Colonic mucosa (tissue), 4 donors: ENCODE measurements at places on chromosomes 6 and 20. TPM values are rescaled to one million over a fixed set of nuclear protein-coding genes. Genes with fewer than 3 reads are reported as not detected.

DNA sequence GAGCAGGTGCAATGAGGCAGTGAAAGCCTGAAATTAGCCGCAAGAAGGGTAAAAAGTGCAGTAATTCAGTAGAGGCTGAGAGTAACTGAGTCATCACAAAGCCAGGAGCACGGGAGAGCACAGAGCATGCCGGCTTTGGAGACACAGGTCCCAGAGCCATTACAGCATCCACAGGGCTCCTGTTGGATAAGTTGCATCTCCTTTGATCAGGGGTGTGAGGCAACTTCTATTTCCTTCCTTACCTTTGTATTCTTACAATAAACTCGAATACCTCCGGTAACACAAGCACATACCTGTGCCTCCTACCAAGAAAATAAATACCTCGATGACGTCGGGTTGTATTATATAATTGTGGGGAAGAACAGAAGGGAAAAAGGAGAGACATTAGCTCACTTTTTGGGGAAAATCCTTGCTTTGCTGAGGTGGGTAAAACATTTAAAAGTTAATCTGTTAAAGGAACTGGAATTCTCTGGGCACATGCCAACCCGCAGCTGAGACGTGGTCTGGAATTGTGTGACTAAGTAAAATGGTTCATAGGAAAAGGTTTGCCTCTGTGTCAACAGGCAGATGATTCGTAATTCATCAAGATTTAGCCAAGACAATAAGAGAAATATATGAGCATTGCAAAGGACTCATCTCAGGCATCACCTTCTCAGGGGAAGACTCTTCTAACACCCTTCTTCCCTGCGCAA lies 360.7 kb upstream of the ZFP64 start:
- no peak for DNase-seq

Gene CALHM5
- total RNA-seq: 0.20 TPM

DNA sequence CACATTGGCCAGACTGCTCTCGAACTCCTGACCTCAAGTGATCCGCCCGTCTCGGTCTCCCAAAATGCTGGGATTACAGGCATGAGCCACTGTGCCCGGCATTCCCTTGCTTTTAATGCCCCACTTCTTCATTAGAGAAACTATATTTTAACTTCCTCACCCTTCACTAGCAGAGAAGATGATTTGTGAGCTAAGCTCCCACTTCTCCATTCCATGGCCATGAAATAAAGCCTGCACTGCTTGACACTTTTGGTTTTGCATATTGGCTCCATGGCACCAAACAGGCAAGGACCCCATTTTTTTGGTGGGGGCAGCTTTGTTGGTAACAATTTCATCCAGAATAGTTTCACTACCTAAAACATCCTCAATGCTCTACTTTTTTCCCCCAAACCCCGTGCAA lies 145.3 kb downstream of the TFAP2B start:
- no peak for DNase-seq

- DNase-seq: no peak
These were observed 7.5 kb downstream of the HELZ2 start for GRCh38 chr20:63566395-63567135.

- DNase-seq: no peak
These were observed 861 bp upstream of the HLA-A start for GRCh38 chr6:29941471-29941870.

Gene UNC5CL
- total RNA-seq: 4.1 TPM

GRCh38 chr6:157343732-157344131 lies 20.4 kb upstream of the TMEM242 start:
- DNase-seq: no peak

DNA sequence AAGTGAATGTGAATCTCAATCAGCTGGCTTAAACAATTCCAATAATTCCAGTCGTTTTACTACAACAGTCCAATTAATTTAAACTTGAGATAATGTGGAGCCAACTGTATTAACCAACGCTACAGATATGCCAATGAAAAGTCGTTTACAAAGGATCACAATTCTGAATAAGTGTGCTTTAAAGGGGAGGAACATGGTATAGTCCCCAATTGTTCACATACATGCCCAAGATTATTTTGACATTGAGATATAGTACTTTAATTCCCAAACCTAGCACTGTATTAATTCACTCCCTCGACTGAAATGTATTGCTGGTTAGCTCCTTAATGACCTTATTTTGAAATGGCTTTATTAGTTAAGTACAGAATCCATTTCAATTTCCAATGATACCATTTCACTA lies 2.5 kb downstream of the AKIRIN2 start:
- DNase-seq: no peak
